ENCODE measurements at places on chromosomes 16 and 17.

GRCh38 chr17:77142689-77143088 is 1.9 kb downstream of the SEC14L1 start:
- DNase-seq, result no peak

DNA sequence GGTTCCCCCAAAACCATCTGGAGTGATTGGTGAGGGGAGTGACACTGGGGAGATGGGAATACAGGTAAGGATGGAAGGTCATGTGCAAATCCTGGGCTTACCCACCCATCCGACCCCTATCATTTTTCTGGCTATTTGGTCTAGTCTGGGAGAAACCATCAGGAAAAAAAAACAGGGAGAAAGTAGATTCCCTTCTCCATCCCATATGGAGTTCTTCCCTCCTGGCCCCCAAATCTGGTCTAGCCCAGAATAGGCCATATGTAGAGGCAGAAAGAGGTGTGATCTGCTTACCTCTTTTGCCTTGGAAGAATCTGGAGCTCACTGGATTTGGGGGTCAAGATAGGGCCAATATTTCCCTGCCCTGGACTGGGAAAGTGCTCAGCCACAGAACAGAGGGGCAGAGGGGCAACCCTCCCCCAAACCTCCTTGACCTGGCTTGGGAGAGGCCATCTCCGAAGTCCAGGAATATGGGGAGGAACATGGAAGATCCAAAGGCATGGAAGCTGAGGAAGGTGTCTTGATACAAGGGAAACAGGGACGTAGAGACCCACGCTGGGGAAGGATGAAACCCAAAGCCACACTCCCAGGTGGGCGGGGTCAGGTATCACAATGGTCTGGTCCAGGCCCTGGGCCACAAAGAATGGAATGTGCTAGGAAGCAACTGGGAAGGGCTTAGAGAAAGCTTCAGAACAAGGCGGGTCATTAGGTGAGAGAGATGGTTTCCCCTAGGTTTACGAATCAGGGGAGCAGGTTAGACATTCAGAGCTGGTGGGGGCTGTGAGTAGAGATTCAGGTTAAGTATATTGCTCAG is 16.2 kb downstream of the CHRNB1 start:
- no peak for DNase-seq

DNA sequence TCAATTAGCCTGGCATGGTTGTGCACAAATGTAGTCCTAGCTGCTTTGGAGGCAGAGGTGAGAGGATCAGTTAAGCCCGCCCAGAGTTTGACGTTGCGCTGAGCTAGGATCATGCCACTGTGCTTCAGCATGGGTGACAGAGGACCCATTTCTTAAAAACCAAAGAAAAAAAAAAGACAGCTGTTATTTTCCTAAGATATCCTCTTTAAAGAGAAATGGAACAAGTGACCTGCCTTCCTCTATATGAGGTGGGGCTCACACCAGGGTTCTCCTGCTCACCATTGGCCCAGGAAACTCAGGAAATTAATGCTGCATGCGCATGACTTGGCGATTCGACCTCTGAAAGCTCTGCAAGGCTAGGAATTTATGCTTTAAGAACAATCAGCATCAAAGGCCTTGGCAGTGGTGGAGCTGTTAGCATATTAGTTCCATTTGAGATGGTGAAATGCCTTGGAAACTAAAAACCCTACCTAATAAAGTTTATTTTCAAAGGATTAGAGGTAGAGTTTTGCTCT is 108.3 kb downstream of the RBFOX1 start:
- DNase-seq, result no peak

DNA sequence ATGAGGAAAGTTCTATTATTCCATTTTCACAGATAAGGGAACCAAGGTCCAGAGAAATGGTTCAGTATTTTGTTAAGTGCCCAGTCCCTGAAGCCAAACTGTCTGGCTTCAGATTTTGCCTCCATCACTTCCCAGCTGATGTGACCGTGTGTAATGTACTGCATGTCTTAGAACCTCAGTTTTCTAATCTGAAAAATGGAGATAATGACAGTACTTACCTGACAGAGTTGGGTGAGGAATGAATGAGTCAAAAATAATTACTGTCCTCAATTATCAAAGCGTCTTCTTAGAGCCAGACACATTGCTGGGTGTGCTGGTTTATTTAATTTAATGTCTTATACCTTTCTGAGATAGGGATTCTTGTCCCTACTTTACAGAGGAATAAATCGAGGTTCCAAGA is 6.7 kb downstream of the ZNF668 start:
- no peak for DNase-seq

- DNase-seq, result no peak
Measured at GRCh38 chr16:3131755-3132377, 3.0 kb upstream of the ZNF213 start.

DNA sequence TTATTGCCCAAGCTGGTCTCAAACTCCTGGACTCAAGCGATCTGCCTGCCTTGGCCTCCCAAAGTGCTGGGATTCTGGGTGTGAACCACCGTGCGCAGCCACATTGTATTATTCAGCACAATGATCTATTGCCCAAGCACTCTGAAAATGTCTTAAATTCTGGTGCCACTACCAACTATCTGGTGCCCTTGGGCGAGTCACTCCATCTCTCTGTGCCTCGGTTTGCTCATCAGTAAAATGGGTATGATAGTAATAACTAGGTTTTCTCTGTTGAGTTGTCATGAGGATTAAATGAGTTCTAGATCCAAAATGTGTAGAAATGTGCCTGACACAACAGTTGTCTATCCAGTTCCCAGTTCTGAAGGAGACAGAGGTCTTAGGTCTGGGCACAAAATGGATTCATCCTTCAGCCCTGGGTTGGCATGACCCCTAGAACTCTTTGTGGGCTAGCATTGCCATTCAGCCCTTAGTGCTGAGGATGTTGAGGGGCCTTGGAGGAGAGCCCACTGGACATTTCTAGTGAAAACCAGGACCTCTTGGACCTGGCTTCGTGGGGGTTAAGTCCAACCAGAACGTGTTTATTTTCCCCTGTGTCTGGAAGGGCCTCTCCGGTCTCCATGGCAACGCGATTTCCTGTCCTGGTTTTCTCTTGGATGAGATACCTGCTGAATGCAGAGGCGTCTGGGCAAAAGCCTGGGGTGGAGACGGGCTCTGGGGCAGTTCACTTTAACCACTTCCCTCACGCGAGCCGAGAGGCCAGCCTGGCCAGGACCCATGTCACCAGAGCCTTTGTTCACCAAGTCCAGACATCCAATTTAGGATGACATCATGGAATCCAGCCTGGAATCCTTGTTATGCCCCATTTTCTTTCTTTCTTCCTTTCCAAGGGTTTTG is 43.7 kb upstream of the TNRC6A start:
- no peak for DNase-seq

- DNase-seq, result no peak
Measured at GRCh38 chr17:5011928-5012327, 14.2 kb downstream of the KIF1C start.

- no peak for DNase-seq
Measured at GRCh38 chr16:68452176-68452575, 3.9 kb upstream of the SMPD3 start.

DNA sequence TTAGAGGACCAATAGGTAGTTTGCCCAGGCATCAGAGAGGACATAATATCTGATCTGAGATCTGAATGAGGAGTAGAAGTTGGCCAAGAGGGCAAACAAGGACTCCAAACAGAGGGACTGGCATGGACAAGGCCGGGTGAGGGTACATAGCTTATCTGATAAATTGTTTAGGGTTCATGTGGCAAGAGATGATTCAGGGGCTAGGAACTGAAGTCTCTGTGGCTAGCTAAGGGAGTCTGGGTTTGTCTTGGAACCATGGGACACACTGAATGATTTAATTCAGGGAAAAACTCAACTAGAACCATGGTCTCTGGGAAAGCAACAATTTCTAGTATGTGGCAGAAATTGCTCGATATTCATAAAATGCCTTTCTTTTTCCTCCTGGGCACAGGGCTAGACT is 4.1 kb upstream of the AQP8 start:
- DNase-seq, result no peak

- DNase-seq, result no peak
Measured at GRCh38 chr16:24839347-24839972, 6.3 kb upstream of the SLC5A11 start.

DNA sequence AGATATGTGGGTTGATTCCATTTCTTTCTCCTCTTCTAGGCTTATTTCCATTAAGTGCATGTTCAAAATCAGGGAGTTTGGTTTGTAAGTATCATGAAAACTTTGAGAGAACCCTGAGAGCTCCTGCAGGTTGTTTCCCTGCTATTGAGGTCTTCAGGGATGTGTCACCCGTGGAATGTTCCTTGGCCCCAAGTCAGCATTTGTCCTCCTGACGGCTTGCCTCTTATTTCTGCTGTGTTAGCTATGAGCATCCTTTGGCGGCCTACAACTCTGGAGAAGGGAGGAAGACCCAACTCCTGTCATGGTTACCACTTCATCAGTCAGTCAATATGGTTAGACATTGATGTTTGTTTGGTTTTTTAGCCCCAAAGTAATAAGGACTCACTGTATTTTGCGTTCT is 180.8 kb downstream of the FTO start:
- DNase-seq, result no peak

GRCh38 chr17:19578545-19578944 is 44.9 kb downstream of the SLC47A1 start:
- no peak for DNase-seq

DNA sequence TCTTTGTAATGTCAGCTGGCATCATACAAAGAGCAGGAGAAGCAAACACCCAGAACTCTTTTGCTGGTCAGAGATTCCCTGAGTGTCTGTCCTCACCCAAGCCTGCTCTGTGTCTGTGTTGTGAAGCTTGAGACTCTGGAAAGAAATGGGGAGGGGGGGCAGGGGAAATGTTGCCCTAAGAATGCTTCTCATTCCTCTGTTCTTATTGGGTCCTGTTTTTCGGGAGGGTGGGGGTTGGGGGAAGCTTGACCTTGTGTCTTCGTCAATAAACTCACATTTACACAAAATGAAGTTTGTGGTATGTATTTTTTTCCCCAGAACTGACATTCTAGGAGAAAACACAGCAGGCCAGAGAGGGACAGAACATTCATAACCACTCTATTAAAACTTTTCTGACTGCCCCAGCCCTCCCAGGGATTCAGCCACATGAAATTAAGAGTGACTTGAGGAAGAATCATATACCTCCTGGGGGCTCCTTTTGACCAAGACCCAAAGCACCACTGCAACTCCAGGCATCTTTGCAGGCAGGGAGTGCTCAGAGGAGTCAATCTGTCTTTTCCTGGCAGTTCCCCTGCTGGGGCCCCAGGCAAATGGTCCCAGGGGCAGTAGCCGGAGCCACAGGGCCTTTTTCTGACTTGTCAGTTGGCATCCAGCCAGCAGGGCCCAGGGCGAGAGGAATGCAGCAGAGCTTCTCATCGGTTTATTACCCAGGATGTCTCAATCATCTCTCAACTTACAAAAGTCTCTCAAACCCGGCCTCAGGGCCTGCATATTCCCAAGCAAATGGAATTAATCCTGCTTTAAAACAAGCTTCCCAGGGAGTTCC is 5.1 kb upstream of the RASL10B start:
- peak; percentile 85 for DNase-seq

DNA sequence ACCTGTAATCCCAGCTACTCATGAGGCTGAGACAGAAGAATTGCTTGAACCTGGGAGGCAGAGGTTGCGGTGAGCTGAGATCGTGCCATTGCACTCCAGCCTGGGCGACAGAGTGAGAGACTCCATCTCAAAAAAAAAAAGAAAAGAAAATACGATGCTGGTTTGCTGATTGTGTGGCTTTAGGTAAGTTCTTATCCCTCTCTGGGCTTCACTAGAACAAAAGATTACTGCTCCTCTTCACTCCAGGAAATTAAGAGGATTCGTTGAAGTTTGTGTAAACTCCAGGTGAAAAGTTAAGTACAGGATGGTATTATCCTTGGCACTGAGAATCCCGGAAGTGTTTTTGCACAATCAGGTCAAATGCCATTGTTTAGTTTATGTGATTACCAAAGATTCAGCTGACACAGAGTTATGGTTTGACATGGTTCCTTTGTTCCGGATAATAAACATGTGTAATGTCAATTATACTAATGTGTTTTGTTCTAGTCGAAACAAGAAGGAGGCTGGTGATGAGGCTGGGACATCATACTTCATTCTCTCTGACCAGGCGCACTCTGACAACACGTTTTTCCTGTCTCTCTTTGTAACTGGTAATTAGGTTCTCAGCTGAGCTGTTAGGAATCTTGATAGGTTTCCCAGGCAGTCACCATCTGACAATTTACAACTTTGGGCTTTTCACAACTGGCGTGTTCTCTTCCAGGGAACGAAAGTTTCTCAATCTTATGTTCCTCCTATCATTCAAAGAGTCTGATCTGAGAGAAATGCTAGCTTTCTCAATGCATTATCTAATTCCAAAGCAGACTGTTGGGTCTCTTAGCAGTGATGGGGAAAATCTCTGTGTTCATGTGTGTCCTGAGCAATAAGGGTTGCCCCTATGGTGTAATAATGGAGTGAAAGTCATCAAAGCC is 10.8 kb upstream of the TAOK1 start:
- DNase-seq, result no peak

GRCh38 chr17:43019418-43019817 is 2.8 kb downstream of the VAT1 start:
- DNase-seq, result no peak

- DNase-seq, result no peak
Measured at GRCh38 chr17:73400915-73401545, 89.2 kb upstream of the CDC42EP4 start.

DNA sequence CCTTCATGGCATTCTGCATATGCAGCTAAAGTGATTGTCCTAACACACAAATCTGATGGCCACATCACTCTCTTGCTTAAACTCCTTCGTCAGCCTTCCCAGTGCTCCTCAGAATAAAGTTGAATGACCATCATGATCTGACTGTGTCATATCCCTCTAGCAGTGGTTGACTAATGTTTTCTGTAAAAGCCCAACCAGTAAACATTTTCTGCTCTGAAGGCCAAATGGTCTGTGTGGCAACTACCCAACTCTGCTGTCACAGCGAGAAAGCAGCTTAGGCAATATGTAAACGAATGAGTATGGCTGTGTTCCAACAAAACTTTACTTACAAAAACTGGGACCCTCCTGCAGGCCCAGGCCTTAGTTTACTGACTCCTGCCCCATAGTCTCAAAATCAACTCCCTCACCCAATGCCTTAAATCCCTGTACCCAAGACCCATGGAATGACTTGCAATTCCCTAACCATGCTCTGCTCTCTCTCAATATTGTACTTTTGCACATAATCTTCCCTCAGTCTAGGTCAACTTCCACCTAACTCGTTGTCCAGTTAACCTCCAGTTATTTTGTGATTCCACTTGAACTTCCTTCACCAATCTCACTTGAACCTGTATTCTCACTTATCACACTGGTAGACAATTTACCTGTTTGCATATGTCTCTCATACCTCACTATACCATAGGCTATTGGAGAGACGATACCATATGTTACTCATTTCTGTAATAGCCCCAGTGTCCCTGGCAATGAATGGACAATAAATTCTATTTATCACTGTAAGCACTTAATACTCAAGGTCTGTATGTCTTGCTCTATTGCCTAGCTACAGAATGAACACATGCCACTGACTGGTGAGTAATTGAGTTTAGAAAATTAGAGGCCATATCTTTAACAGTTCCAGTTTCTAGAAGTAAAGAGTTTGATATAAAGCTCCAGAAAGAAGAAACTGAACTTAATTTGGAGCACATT is 29.1 kb downstream of the TMEM100 start:
- no peak for DNase-seq

- no peak for DNase-seq
Measured at GRCh38 chr17:384622-385177, 32.1 kb upstream of the RPH3AL start.

GRCh38 chr16:57091200-57091974 is 996 bp upstream of the CPNE2 start:
- no peak for DNase-seq

- no peak for DNase-seq
Measured at GRCh38 chr16:85480727-85481101, 132.4 kb upstream of the GSE1 start.

GRCh38 chr17:20133517-20133916 is 124.4 kb downstream of the SPECC1 start:
- no peak for DNase-seq
